ENCODE measurements at places on chromosomes 1 and 21.

- no peak for DNase-seq
Measured at GRCh38 chr1:192600275-192600674, 24.7 kb downstream of the RGS1 start.

DNA sequence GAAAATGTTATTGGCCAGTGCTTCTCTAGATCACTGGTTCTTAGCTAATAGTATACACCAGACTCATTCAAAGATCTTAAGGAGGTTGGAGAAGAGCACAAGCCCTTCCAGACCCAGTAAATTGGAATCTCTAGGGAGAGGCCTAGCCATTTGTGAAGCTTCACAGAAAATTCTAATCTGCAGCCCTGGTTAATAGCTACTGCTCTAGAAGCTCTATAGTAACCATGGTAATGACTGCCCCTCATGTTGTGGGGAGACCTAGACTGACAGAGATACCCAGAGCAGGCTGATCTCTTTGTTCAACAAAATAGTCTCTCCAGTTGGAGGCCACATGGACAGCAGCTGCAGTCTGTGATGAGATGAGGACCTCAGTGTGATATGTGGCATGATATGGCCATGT, 31.7 kb downstream of the ARID1A start:
- no peak for DNase-seq

DNA sequence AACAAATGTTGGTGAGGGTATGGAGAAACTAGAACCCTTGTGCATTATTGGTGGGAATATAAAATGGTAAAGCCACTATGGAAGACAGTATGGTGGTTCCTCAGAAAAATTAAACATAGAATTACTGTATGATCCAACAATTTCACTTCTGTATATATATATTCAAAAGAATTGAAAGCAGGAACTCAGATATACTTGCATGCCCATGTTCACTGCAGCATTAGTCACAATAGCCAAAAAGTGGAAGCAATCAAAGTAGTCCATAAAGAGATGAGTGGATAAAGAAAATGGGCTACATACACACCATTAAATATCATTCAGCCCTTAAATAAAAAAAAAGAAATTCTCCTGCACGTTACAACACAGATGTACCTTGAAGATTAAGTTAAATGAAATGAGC, 34.1 kb downstream of the ABL2 start:
- DNase-seq: no peak

GRCh38 chr1:67166196-67166595, at the start of gene IL23R:
Gene IL23R (plus strand): TSS chr1:67166454. CDS start chr1:67168121, 1,667 bp downstream.
- DNase-seq: no peak

GRCh38 chr1:24406788-24407187, 6.8 kb downstream of the STPG1 start:
- DNase-seq: no peak

GRCh38 chr1:211715971-211716370, 40.5 kb upstream of the NEK2 start:
- DNase-seq: no peak

GRCh38 chr1:38173848-38174247, 127.3 kb upstream of the POU3F1 start:
- no peak for DNase-seq

DNA sequence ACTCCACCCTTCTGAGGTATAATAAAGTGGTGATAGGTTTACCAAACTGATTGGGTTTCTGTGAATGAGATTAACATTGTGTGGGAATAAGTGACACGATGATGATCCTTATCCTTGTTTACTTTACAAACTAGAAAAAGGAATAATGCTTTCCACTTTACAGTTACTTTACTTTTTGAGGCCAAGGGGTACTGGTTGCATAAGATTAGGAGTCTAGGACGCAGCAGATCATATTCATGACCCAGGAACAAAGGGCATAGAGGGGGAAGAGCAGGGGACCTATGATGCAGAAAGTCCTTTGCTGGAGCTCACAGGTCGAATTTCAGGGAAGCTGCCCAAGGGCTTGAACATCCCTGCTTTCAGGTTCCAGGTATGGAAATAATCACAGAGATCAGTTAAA, 20.4 kb downstream of the FGGY start:
- no peak for DNase-seq

GRCh38 chr1:227559499-227559898, 3.9 kb upstream of the ZNF678 start:
- no peak for DNase-seq

DNA sequence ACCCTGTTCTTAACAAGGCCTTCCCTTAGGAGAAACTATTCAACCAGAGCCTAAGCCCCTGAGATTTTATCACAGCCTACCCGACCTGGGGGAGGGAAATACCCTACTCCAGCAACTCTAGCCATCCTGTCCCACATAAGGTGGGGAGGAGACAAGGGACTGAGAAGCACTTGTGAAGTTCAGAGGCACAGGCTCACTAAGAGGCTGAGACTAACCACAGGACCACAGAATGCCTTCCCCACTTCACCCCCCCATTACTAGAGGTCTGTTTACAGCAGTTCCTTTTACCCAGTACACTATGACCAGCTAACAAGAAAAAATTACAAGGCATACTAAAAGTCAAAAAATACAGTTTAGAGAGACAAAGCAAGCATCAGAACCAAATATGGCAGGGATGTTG, 86.8 kb downstream of the TEX35 start:
- no peak for DNase-seq

DNA sequence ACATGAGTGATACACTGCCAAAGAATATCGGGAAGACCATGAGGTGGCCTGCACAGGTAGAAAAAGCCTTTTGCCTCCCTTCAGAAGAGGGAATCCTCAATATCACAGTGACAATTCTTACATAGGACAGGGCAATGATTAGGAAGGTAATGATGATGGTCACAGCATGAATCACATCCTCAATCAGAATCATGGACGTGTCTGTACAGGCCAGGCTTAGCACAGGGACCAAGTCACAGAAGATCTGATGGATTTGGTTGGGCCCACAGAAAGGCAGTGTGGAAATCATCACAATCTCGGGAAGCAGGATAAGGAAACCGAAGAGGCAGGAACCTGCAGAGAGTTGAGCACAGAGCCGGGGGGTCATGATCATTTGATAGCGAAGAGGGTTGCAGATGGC, 3.2 kb downstream of the OR6K3 start:
- no peak for DNase-seq

DNA sequence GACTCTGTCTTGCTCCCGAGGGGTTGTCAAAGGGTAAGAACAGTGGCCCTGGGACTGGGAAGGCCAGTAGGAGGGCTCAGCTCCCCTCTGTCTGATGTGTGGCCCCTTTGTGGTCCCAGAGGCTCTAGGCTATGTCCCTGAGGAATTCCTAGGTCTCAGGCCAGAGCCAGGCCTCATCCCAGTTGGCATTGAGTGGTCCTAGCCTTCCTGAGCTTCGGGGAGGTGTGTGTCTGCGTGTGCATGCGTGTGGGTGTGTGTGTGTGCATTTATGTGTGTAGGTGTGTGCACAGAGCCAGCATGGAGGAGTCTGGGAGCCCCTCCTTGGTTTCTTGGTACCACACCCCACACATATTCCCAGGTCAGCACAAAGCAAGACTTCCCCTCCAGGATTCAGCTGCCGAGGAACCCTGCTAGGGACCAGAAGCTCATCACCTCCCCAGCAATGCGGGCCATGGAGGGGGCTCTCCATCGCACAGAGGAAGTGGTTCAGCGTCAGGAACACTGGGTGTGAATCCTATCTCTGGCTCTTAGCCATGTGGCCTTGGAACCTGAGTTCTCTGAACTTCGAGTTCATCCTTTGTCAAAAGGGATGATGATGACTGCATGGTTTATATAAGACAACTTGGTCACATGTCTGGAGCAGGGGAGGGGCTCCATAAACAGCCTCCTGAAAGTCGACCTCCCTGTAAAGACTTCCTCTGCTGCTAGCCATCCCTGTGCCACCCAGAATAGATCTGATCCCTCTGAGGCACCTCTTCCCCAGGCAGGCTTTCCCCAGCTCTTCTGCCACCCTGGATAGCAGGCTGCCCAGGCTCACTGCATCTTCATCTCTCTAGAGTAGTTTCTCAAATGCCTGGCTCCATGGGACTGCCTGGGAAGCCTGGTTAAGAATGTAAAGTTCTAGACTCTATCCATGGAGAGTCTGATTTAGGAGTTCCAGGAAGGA, 8.3 kb upstream of the EPS8L3 start:
- DNase-seq: no peak

GRCh38 chr1:181479137-181479745, 4.1 kb upstream of the CACNA1E start:
- DNase-seq: peak; percentile 51

DNA sequence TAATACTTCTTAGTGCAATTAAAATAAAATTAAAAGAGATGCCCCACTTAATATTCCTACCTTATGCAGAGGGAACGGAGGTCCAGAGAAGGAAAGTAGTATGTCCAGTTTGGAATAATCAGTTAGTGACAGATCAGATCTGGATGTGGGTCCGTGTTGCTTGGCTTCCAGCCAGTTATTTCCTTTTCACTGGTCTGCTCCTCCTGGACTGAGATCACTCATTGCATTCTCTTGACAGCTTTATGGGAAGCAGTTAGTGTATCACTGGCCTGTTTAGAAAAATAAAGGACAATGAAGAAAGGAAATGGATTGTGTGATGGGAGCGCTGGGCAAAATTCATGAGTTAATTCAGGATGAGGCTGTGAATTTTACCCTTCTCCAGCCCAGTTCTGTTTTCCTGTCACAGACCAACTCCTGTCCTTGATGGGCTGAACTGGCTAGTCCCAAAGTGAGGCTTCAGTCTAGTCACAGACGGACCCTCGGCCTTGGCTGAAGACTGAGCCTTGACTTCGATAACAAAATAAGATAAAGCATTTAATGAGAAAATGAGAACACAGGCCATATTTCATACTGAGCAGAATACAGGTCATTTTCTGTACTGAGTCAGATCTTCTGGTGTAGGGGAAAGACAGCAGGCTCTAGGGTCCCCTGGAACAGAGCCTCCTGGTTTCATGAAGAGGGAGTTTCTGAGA, 85.2 kb upstream of the TRABD2B start:
- no peak for DNase-seq

All from astrocyte (in vitro differentiated cells and primary cell).